ENCODE measurements at places on chromosomes 5 and 9.

GRCh38 chr9:72292874-72293607 is 72.0 kb downstream of the ZFAND5 start:
- DNase-seq = peak; percentile 36

DNA sequence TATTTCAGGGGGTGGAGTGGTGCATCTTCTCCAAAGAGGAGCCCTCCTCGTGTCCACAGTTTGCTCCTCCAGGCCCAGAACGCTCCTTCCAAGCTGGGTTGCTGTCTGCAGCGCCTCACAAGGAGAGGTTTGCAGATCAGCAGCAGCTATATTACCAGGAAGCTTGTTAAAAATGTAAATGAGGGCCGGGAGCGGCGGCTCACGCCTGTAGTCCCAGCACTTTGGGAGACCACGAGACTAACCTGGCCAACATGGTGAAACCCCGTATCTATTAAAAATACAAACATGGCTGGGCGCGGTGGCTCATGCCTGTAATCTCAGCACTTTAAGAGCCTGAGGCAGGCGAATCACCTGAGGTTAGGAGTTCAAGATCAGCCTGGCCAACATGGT is 25.0 kb upstream of the FRMPD1 start:
- DNase-seq = no peak

GRCh38 chr9:124593200-124593599 is 86.0 kb upstream of the NR5A1 start:
- DNase-seq = no peak

DNA sequence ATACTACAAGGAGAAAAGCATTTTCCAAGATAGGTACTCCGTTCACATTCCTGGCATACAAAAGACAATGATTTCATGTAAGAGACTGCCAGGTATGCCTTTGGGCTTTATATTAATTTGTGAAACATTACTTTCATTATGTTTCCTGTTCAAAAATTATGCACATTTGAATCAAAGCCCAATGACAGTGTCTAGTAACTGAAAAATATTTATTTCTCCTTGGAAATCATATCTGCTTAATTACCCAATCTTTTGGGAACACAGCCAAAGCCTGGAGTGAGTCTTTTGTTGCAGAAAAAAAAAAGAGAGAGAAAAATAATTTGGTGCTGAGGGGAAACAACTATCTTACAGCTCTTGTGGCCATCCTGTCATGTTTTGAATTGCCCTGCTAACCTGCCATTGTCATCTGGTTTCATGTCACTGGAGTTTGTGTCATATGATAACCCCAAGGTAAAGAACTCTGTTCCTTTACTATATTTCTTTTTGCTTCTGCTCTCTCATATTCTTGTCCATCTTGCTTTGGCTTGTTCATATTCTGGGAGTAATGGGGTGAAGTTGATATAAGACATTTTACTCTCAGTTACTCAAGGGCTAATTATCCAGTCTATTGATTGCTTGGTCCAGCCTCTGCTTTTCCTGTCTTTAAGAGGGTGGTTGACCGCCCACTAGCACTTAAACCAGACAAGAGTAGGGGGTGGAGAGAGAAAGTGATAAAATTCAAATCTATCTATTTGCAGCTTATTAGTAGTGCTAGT is 238.3 kb upstream of the NUDT12 start:
- DNase-seq = no peak

DNA sequence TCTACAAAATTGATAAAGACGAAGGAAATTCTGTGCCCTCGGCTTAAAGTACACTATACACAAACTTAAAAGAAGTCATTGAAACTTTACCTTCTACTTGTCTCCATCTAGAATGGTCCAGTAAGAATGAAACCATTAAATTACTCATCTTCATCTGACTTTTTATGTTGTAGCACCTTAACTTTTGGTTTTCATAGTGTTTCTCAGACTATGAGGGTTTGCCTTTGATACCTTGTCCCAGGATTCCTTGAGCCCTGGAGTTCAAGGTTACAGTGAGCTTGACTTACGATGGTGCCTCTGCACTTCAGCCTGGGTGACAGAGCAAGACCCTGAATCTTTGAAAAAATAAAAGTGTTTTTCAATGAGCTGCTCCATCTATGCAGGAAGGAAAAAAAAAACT is 132.2 kb downstream of the CDC42SE2 start:
- no peak for DNase-seq
